Right ventricle myocardium superior (tissue), 1 donor: ENCODE measurements at places on chromosomes 7 and 10. TPM values are rescaled to one million over a fixed set of nuclear protein-coding genes. Genes with fewer than 3 reads are reported as not detected.

SEC31B gene
- total RNA-seq: 7.9 TPM

SSC4D gene
- 0.97 TPM for total RNA-seq

BMPER gene
- total RNA-seq: 2.3 TPM

AKR1C8 gene
- not detected for total RNA-seq

ACTL6B gene
- not detected for total RNA-seq

ADARB2 gene
- not detected for total RNA-seq

HOXA3 gene
- 0.35 TPM for total RNA-seq

C10orf105 gene
- total RNA-seq: 0.05 TPM

TMEM270 gene
- total RNA-seq: not detected

SEC24C gene
- 42.3 TPM for total RNA-seq

CHST15 gene
- total RNA-seq: 3.0 TPM

- DNase-seq: no peak
Observed at GRCh38 chr10:13969792-13970140, 361.0 kb downstream of the FRMD4A start.

DNA sequence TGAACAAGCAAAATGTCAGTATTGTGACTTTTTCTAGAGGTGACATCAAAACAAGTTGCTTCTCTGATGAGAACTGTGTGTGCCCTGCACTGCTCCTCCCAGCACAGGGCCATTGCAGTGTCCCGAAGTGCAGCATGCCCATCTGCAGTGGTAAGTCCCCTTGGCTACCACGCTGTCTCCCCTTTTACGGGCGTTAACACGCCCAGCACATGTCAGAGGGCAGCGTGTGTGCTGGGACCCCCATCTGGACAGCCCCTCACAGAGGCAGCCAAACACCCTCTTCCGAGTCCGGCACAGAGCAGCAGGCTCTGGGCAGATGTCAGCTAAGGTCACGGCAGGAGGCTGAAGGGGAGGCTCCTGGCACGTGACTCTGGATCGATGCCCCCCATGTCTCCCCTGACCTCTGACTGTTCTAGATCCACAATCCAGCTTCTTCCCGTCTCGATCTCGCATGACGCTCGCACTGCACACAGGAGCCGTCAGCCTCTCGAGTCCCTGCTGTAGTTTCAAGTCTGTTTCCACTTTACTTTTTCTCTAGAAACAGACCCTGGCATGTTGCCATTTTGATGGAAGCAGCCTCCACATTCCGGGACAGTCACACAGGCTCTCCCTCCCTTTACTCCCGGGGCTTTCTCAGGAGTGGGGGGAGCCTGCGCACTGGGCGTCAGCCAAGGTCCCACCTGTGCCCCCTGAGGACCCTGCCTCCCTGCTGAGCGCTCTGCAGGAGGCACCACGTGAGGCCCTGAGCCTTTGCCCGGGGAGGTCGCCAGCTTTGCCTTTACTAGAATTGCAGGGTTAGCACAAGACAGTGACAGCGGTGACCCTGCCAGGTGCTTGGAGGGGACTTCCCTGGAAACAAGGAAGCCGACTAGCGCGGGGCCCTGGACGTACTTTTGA is 133.8 kb downstream of the TCERG1L start:
- DNase-seq: no peak

DNA sequence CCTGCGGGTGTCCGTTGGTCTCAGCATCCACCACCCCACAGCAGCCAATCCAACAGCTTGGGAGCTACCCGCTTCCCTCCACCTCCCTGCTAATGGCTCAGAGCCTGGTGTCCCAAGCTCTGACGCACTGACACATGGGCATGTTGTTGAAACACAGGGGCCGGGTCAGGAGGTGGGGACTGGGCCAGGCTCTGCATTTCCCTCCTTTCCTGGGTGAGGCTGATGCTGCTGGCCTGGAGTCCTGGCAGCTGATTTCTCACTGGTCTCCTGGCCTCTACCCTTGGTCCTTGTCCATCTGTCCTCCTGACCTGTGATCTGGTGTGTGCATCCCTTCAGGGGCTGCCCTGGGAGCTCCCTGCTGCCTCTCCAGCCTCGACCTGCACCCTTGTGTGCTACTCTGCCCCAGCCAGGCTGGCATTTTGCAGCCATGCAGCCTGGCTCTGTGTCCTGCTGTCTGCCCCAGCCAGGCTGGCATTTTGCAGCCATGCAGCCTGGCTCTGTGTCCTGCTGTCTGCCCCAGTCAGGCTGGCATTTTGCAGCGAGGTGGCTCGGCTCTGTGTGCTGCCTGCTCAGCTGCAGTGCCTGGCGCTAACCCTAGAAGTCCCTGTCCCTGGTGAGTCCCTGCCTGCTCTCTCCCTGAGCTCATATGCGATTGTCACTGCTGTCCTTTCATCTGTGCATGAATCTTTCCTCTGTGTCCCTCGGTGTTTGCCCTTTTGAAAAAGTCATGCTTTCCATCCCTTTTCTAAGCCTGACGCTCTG is 14.0 kb downstream of the AMZ1 start:
- DNase-seq: peak; percentile 75

DNA sequence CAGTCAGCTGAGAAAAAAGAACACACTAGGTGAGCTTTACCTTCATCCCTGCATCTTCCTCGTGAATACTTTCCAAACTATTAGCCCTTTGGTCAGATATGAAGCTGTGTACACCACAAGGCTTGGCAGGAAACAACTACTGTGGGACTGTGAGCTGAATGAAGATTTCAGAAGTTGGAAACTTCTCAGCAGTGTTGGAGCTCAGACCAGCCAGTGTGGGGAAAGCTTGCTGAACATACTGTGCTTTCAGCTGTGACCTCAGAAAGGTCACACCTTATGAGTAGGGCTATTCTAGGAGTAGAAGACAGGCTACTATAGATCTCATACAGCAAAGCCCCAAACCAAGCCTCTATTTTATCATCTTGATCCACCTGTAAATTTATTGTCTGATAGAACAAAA is 123.6 kb downstream of the EXOC4 start:
- no peak for DNase-seq

- DNase-seq: no peak
Observed at GRCh38 chr7:103025341-103025740, 49.3 kb downstream of the FBXL13 start.

DNA sequence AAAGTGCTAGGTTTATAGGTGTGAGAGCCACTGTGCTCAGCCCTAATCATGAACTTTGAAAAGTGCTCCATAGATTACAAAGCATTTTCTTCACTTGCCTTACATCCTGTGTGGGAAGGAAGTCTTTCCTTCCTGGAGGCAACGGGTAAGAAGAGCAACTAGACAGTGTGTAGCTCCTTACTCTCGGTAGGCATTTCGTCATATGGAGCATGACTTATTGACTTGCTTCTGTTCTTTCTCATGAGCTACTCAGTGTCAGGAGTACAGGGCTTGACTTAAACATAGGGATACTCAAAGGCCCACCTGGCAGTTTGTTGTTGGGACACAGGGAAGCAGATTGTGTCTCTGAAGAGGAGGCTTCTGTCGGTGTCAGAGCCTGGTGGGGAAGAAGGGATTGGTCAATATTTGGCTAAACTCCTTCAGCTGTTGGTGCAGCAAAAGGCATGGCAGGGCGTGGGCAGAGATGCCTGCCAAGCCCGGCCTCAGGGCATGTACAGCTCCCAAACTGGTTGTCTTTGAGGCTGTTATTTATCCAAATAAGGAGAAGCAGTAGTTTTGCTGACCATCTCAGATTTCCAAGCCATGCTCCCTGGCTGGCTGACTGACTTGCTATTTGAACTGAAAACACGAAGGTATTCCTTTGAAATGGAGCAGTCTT is 248.9 kb downstream of the KIAA1217 start:
- no peak for DNase-seq

DNA sequence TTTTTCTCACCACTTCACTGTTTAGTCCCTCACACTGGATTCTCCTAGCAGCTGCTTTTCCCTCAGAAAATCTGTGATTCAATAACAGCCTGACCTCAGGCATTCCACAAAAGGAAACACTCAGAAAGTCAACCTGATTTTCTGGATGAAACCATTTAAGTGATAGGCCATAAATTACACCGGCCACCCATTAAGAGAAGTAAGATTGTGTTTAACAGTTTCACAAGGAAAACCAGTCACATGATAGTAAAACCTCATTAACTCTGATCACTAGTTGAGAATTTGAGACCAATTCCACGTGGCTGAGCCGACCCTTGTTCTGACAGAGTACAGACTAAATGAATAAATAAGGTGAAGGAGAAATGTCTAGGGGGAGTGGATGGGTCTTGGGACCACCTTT is 7.7 kb downstream of the GRM8 start:
- DNase-seq: no peak

- no peak for DNase-seq
Observed at GRCh38 chr7:1897076-1897860, 227.2 kb downstream of the ELFN1 start.

- no peak for DNase-seq
Observed at GRCh38 chr10:59852670-59853069, 53.7 kb downstream of the CCDC6 start.

GRCh38 chr10:100766693-100767421 is 21.5 kb downstream of the PAX2 start:
- DNase-seq: no peak

DNA sequence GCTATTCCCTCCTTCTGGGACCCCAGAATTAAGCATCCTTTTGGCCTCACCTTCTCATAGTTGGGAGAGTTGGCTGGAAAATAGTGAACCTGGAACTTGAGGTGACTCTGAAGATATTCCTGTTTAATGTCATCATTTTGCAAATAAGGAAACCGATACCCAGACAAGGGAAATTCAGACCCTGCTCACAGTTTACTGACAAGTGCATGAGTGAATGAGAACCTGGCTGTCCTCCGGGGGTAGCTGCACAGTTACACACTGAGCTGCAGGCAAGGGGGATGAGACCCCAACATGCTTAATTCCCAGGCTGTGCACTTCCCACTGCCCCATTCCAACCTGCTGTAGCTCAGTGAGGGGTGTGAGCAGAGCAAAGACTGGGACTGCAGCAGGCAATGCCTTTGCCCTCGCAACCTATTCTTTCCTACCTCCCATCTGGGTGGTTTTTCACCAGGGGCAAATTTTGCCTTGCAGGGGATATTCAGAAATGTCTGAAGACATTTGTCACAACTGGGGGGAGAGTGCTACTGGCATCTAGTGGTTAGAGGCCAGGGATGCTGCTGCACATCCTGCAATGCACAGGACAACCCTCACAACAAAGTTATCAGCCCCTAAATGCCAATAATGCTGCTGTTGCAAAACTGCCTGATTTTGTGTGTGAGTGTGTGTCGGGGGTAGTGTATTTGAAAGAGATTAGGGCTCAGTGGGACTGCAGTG is 136.2 kb downstream of the SORCS3 start:
- no peak for DNase-seq

DNA sequence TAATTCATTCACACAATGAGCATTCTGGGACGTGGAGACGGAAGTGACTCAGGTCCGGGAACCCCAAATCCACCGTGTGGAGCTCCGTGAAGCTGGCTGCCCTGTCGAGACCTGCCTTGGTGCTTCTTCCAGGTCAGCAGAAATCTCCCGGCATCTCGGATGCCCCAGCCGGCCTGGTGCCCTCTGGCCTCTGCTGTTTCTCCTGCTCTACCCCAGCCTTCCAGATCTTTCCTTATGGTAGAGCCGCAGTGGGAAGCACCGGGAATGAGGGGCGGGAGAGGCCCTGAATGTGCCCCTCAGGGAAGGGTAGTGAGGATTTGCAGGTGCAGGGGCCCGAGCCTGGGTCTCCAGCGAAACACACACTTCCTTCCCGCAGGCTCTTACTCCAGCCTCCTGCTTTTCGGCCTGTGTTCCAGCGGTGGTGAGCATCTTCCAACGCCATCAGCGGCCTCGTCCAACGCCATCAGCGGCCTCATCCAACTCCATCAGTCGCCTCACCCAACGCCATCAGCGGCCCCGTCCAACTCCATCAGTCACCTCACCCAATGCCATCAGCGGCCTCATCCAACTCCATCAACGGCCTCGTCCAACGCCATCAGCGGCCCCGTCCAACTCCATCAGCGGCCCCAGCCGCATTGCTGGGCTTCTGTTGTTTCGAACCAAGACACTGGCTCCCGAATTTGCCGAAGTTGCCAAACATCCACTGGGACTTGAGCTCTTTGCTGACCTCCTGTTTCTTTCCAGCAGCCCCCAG is 57.1 kb upstream of the PDGFA start:
- DNase-seq: no peak

DNA sequence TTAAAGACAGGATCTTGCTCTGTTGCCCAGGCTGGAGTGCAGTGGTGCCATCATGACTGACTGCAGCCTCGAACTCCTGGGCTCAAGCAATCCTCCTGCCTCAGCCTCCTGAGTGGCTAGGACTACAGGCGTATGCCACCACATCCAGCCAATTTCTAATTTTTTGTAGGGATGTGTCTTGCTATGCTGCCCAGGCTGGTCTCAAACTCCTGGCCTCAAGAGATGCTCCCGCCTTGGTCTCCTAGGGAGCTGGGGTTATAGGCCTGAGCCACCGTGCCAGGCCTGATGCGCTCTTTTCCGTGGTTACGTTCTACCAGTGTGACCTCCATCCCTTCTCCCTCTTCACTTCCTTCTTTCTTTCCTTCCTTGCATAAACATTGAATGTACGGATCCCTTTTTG is 34.2 kb upstream of the IL15RA start:
- no peak for DNase-seq

DNA sequence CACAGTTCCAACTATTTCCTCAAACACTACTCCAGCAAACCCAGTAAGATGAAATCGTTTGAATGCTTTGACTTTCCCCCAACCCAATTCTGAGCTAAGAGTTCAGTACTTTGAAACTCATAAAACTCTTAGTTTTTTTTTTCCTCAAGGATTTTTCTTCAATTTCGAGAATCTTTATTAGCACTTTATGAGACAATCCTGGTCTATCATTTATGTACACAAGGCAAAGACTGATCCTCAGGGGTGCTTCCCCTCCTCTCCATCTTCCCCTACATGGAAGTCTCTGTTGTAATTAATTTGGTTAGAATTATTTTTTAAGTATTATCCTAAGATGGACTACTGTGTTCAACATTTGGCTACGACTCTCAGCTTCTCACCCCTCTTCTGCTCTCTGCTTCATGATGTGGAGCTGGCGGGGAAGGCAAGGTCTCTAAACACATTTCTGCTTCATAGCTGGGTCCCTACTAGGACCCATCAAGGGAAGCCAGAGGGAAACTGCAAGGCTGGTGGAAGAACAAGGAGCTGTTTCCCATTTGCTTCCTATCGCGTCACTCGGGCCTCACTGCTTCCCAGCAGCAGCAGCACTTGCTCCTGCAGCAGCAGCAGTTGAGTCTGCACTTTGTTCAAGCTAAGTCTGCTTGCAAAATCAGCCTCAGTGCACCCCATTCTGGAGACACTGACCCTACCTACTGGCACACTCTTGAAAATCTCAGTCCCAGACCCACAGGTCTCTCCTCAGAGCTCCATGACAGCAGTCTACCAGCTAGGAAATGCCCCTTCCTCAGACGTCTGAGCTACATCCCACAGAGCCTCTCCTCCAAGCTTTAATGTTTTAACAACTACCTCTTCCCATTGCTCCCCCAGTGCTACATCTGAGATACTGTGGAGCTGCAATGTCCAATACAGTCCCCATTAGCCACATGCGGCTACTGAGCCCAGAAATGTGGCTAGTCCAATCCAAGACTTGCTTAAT is 90.0 kb downstream of the CHCHD3 start:
- DNase-seq: no peak

DNA sequence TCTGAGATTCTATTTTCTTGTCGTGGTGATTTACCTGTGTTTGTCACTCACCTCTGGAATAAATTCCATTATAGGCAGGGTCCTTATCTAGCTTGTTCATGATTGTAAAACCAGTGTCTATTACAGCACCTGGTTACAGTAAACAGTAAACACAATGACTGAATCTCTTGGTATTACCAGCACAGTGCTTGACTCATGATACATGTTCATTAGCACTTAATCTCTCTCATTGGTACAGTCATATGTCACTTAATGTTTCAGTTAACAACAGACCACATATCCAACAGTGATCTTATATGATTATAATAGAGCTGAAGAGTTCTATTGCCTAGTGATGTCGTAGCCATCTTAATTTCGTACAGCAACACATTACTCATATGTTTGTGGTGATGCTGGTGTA is 1.6 kb upstream of the TASOR2 start:
- no peak for DNase-seq

- no peak for DNase-seq
Observed at GRCh38 chr10:61286686-61287085, 166.5 kb downstream of the TMEM26 start.
